ENCODE measurements at places on chromosomes 3 and 15.
A peak's percentile ranks its signal among the peaks of the same experiment; 100 is the strongest.

- DNase-seq, result no peak
These were observed 39.5 kb downstream of the ZNF710 start for GRCh38 chr15:90040618-90041017.

DNA sequence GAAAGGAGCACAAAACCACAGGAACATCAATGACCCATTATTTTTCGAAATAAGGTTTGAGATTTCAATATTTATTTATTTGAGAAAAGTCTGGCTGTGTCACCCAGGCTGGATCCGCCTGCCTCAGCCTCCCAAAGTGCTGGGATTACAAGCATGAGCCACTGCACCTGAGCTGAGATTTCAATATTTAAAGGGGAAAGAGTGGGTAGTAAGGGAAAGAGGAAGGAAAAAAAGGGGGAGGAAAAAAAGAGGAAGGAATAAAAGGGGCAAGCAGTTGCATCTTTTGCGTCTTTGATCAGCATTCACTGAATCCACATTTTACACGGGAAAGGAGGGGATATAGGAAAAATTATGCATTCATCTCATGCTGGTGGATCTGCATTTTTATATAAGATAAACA is 47.4 kb downstream of the ERICH6 start:
- no peak for DNase-seq

DNA sequence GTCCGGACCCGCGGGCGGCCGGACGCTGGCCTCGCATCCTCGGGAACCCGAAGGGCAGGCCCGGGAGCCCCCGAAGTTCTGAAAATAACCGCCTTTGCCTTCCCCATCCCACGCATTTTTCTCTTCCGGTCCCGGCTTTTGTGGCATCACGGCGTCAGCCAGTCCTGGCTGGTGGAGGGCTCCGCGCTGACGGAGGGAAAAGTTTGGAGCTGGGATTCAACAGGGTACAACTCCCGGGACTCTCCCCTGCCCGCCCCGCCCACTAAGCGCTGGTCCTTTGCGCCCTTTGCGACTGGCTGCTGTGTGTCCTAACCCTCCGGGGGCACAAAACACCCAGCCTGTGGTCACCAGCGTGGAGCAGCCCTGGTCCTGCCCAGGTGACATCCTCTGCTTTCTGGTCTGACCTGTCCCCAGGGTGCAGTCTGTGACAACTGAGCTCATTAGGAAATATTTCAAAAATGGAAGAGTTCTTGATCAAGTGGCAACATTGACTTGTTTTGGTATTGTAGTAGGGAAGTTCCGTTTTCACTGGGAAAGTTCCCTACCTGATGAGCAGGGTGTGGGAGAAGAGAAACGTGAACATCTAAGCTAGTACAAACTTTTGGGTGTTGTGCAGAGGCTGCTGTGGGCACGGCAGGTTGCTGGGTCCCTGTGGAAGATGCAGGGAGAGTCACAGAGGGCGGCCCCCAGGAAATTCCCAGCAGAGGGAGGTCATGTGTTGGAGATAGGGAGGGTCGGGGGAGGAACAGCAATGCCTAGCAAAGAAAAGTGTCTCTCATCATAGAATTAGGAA is 775 bp downstream of the ARNT2 start:
- peak; percentile 85 for DNase-seq

DNA sequence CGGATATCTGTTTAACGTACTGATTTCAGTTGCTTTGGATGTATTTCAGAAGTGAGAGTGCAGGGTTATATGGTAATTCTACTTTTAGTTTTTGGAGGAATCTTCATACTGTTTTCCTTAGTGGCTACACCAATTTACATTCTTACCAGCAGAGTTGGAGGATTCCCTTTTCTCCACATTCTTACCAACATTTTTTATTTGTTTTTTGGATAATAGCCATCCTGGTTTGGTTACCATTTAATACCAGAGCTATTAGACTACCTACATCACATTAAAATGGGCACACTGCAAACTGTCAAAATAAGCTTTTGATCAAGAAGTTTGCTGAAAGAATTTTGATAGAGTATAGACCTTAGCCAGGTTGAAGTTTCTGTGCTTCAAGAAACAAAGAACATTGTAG is 217.2 kb upstream of the CFAP20DC start:
- DNase-seq, result no peak

DNA sequence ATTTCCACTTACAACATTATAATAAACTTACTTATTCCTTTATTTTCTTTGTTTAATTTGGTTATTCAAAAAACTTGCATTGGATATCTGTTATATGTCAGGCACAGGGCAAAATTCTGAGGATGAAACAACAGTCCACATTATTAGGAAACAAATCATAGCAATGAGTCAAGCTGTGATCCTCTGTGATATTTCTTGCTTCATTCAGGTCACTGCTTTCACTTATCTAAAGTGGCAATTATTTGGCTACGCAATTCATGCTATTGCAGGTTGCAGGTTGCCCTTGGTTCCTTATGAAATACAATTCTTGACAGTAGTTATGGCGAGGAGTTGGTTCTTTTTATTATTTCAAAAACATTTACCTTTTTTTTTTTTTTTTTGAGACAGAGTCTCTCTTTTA is 66.4 kb upstream of the CNTN6 start:
- no peak for DNase-seq

GRCh38 chr3:113532698-113533533 is 561 bp downstream of the SIDT1 start:
- DNase-seq, result peak; percentile 85

DNA sequence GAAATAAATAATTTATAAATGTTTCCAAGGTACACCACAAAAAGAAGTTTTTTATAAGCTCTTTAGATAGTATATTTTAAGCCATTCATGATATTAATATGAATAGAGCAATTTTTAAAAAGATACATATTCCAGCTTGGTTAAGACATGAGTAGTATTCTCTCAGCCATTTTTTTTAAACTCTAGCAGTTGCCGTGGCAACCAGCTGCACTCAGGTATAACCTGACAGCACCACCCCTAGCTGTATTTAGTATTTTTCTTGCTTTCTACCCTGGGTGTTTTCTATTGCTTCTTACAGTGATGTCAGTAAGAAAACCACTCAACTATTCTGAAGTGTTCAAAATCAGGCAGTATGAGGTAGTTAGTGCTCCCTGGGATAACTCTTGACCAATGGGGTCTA is 496.3 kb upstream of the CNTN3 start:
- DNase-seq, result no peak

DNA sequence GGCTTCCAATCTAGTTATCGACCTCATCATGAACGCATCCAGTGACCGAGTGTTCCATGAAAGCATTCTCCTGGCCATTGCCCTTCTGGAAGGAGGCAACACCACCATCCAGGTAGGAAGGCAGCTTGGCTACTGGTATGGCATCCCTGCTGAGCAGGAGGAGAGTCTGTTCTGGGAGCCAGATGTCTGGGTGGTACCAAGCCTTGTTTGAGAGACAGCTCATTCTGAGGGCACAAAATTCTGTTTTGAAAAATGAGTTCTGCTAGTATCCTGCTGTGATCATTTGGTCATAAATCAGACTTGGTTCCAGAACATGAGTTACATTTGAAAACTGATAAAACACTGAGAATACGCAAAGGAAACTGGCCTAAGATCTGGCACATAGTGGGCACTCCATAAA is 242.1 kb downstream of the ITPR1 start:
- DNase-seq, result no peak

- no peak for DNase-seq
These were observed 117.5 kb downstream of the TPRG1 start for GRCh38 chr3:189289251-189289650.

DNA sequence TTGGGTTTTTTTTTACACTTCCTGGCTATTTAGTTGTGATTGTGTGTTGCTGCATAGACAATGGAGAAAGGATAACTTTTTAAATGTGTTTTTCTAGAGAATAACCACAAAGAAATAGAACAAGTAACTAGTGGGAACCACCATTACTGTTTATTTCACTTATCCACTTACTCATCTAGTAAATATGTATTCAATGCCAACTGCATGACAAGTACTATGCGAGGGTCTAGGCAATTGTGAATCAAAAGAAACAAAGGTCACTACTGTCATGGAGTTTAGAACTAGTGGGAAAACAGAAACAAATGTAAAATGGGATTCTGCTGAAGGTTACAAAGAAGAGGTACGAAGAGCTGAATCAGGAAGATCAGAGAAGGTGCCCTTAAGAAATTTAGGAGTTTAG is 600.9 kb upstream of the ROBO2 start:
- no peak for DNase-seq

GRCh38 chr3:141011232-141011996 is 39.7 kb upstream of the SPSB4 start:
- DNase-seq, result peak; percentile 88

GRCh38 chr15:26049900-26050657 is 187.0 kb upstream of the ATP10A start:
- DNase-seq, result peak; percentile 38

DNA sequence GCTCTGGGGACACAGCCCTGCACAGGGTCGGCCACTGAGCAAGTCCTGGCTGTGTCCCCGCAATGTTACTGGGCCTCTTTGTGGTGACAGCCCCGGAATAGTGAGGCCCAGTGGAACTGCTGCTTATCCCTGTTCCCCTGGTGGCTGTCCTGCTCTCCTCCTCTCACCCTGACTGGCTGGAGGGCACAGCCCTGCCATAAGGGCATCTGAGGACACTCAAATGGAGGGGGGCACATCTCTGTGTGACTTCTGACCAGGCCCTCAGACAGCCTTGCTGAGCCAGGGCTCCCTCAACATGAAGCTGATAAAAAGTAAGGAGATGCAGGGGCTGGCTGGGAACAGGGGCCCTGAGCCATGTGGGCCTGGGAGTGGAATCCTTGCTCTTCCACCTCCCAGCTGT is 127.4 kb upstream of the ATP2B2 start:
- DNase-seq, result no peak

- DNase-seq, result peak; percentile 71
These were observed 854 bp upstream of the COL8A1 start for GRCh38 chr3:99637368-99638111.

GRCh38 chr3:94716326-94717018 is 653.6 kb downstream of the NSUN3 start:
- no peak for DNase-seq

DNA sequence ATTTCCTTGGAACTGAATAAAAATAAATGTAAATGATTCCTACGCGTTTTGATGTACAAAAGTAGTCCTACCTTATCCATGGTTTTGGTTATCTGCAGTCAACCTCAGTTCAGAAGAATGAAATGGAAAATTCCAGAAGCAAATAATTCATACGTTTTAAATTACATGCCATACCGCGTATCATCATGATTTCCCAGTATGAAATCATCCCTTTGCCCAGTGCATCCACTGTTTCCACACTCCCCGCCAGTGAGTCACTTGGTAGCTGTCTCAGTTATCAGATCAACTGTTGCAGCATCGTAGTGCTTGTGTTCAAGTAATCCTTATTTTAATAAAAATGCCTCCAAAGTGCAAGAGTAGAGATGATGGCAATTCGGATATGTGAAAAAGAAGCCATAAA is 9.1 kb upstream of the MFSD1 start:
- no peak for DNase-seq

- no peak for DNase-seq
These were observed 10.0 kb downstream of the DENND4A start for GRCh38 chr15:65782096-65782495.

GRCh38 chr15:66833371-66833770 is 131.3 kb downstream of the SMAD6 start:
- no peak for DNase-seq

DNA sequence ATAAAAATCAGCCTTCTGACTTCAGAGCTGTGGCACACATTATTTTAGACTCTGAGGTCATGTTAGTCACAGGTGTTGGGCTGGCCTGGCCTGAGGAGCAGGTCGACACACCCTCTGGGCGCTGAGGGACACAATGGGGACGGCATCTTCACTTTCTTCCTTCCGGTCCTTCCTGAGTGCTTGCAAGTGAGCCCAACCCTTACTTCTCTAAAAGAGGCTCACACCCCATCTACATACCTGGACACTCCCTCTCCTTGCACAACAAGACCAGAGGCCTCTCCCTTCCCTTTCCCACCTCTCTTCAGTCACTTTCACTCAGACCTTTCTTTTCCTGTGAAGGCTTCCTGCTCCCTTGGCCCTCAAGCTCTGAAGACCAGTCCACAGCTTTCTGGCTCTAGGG is 85.4 kb downstream of the XXYLT1 start:
- no peak for DNase-seq

GRCh38 chr3:27939940-27940339 is 217.8 kb upstream of the EOMES start:
- DNase-seq, result no peak

DNA sequence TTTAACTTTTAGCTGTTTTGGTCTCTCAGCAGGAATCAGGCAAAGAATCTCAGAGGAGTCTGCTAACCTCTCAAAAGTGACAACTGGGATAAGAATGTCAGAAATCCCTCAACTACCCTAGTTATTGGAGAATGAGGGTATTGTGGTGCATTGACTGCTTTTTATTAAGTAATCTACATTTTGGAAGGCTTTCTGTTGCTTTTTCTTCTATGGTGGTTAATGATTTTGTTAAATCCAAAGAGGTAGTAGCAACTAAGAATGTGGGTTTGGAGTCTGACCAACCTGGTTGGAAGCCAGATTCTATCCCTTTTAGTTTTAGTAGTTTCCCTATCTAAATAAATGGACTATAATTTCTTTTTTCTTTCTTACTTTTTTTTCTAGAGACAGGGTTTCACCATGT is 94.7 kb upstream of the RNF7 start:
- DNase-seq, result no peak

DNA sequence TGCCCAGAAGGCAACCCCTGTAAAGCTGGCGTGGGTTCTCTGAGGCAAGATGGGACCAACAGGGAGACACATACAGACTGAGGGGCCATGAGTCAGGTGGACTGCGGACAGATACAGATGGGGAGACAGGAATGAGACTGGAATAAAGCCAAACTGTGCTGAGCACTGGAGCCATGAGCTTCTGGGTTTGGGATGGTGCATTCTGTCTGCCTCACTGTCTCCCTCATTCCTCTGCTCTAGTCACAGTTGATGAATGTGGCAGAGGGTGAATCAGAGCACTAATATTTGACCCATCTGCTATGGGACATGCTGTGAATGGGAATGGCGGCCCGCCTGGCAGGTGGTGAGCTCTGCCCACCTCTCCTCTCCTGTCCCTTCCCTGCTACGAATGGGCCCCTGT is 262.9 kb downstream of the EPHB1 start:
- no peak for DNase-seq

DNA sequence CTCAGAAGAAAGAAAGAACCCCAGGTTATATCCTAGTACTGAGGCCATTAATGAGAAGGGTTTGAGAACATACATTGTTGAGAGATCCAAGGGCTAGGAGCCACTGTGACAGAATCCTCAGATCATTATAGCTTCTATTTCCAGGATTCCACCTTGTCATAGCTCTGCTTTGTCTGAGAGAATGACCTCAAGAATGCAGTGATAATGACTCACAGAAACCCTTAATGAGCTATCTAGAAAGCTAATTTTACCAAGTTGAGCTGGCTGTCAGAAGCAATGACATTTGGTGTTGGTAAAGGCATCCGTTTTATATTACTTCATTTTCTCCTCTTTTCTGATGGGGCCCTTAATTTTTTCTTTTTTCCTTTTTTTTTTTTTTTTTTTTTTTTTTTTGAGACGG is 10.9 kb downstream of the TRIP4 start:
- no peak for DNase-seq

- DNase-seq, result no peak
These were observed 902 bp downstream of the P2RY13 start for GRCh38 chr3:151328298-151328995.

GRCh38 chr15:66733976-66734375 is 31.9 kb downstream of the SMAD6 start:
- DNase-seq, result no peak

- DNase-seq, result no peak
These were observed 72.1 kb upstream of the MAGI1 start for GRCh38 chr3:66110840-66111239.
